ENCODE measurements at places on chromosomes 6 and 20.
A peak's percentile ranks its signal among the peaks of the same experiment; 100 is the strongest.

- DNase-seq: no peak
Observed at GRCh38 chr6:352896-353470, 38.6 kb upstream of the IRF4 start.

- DNase-seq: no peak
Observed at GRCh38 chr6:71489736-71490135, 201.1 kb downstream of the OGFRL1 start.

DNA sequence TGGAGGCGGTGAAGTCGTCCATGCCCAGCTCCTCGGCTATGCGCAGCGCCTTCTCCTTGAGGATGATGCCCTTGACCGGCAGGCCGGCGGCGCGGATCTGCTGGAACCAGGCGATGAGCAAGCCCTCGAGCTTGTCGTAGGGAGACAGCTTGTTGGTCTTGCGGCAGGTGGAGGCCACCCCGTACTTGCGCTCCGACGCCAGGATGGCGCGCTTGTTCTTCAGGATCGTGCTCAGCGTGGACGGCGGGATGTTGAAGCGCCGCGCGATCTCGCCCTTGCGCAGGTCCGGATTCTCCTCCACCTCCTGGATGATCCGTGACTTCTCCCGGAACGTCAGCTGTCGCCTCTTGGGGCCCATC, 435 bp downstream of the CENPB start:
- peak; percentile 58 for DNase-seq

DNA sequence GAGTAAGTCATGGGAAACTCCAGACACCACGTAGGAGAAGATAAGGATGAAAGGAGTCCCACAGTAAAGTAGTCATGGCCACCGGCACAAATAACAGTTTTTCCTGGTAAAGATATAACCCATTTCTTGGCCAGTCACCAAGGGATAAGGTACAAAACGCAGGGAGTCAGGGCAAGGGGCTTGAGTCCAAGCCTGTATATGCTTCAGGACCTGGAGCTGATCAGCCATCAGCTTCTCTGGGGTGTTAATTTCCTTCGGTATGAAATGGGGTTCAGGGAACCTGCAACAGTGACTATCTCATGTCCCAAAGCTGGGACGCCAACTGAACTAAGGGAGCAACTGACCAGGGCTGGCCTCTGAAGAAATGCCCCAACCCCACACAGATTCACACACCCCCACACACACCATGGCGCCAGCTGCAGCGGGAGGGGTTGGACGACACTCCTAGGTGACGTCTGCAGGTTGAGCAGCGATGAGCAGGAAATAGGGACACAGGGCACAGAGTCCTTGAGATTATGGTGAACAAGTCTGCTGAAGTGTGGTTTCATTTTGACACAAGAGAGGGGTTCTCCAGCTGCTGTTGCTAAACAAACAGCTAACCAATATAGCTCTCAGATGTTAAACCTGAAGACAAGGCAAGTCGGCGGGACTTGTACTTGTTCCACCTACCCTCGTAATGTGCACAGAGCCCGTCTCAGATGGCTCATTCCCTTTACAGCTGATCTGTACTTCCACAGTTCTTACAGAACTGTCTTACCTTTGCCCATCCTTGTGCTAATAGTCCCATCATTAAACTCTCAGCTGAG, 7.4 kb upstream of the ADTRP start:
- DNase-seq: no peak

GRCh38 chr20:10651227-10651990, 22.4 kb downstream of the JAG1 start:
- DNase-seq: no peak

- peak; percentile 16 for DNase-seq
Observed at GRCh38 chr20:17971300-17972013, 2.6 kb downstream of the MGME1 start.

GRCh38 chr6:157832250-157832967, 9.4 kb downstream of the SNX9 start:
- no peak for DNase-seq

DNA sequence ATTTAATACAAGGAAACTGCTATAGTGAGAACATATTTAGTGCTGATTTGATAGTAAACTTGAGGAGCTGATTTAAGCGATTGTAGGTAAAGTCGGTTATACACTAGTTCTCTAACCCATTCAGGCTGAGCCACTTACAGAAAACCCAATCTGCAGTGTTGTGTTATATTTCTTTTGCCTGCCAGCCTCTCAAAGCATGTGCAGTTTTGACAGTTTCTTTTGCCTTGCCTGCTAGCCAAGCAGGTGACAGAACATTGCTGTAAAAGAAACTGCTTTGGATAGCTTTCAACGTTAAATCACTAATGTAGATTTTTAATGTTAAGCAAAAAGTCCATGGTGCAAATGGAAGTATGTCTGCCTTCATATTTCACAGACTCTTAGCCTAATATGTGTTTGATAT, 982.9 kb downstream of the EYS start:
- no peak for DNase-seq

GRCh38 chr6:111664565-111665030, 58.9 kb upstream of the TRAF3IP2 start:
- no peak for DNase-seq

DNA sequence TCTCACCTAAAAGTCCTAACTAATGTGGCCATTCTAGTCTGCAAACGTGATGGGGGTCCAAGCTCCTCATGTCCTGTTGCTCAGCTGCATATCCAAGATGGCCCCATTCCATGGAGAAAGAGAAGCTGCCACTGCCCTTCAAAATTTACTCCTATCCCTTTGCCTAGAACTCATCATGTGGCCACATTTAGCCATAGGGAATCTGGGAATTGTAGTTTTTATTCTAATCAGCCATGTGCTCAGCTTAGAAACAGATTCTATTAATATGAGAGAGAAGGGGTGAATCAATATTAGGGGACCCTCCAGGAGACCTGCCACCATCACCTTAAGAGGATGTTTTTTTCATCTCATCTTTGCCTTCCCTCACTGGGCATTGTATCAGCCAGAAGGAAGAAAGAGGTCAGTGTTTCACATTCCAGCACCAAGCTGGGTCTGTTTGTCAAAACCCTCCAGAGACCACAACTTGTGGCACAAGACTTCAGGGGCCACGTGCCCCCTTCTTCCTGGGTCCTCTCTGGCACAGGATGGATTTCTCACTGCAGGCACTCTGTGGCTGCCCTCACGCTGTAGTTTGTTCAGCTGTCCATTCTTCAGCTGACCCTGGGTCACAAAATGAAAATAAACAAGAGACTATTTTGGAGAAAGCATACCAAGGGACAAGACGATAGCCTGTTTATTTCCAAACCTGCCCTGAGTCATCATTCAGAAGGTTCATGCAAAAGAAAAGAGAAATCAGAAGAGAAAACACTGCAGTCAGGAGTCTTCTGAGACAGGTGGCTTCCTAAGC, 172.0 kb downstream of the EYA2 start:
- DNase-seq: no peak

DNA sequence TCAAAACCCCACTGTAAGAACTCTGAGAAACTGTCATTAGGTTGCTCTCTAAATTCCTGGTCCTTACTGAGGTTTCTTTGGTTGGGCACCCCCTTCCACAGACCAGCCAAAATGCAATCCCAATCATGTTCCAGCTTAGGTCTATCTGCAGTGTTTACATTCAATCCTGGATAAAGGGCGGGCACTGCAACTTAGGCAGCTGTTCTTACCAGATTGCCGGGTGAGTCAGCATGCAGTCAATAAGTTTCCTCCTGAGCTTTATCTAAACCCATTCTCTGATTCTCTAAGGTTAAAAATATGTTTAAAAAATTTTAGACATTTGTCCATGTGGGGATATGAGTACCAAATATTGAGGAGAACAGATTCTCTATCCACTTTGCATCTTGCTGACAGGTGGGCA, 197.8 kb downstream of the HAO1 start:
- no peak for DNase-seq

DNA sequence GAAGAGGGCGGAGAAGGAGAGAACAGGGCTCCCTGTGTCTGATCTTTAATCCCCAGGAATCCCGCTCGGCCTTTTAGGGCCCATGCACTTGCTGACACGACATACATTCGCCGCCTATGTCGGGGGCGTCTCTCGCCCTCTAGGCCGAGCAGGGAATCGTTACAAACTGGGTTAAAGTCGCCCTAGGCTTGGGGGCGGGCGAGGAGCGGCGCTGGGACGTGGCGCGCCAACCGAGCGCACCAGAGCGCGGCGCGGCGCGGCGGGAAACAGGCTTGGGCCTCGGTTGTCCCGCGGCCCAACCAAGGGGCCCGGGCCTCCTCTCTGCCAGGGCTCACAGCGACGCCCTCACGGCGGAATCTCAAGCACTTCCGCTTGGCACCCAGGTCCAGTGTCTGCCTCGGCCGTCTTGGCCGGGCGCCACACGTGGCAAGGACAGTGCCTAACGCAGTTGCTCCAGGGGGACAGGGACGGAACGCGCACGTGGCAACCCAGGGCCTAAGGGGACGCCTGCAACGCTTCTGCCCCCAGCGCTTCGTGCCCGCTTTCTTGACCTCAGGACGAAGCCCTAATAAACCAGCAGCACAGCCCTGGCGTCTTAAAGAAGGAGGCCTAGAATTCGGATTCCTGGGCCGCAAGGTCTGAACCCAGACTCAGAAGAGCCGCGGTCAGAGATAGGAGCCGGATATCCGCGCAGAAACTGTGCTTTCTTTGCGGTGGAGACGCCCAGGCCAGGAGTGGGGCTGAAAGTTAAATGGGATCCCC, 71.5 kb downstream of the NCR2 start:
- DNase-seq: no peak

DNA sequence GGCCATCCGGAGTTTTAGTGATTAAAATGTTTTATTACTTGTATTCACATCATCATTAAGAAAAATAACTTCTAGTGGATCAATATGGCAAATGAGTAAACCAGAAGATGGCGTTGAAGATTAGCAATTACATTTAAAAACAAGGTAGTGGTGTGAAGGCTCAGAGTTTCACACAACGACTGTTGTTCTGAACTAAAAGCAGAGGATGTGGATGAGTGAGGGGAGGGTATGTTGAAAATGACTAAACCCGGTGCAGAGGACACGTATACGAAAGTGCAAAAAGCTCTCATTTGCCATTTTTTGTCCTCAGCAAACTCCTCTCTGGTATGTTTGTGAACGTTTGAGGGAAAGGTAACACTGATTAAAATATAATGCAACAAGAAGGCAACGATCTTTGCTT, 1.9 kb upstream of the IRF4 start:
- DNase-seq: no peak

GRCh38 chr6:69155467-69155866, 520.4 kb downstream of the ADGRB3 start:
- no peak for DNase-seq

DNA sequence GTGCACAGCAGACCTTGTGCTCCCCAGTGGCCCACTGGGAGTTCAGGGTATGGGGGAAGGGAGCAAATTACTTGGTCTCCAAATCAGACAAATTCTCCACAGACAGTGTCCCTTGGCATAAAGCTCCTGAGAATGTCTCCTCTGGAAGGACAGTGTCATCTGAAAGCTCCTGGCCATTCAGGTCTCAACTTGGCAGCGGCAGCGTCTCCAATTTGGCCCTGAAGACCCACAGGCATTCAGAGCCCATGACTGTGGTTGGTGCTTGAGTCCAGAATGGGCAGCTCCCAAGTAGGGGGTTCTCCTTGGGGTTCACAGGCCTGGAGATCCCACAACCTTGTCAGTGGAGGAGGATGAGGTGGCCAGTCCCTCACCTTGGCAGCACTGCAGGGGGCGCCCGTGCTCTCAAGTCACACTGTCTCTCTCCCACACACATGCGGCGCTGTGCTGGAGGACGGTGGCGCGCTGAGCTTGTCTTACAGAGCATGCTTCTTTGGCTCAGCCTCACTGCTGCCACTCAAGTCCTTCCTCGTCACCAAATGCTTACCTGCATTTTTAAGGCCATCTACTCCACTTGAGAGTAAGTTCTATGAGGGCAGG, 20.7 kb downstream of the DYNLRB1 start:
- DNase-seq: no peak

GRCh38 chr6:134063121-134063965, 10.9 kb upstream of the SLC2A12 start:
- peak; percentile 26 for DNase-seq

DNA sequence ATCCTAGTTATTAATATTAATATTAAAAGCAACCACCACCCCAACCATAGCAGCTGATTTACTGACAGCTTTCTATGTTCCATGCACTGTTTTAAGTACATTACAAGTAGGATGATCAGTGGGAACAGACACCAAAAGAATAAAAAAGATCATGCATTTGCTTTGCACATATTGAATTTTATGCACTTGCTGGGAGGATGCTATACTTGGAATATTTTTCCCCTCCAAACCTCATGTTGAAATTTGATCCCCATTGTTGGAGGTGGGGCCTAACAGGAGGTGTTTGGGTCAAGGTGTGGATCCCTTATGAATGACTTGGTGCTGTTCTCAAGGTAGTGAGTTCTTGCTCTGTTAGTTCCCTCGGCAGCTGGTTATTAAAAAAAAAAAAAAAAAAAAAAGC, 178.9 kb upstream of the MYLIP start:
- no peak for DNase-seq

- no peak for DNase-seq
Observed at GRCh38 chr6:29976588-29977424, 34.5 kb downstream of the HLA-A start.

GRCh38 chr6:158972241-158973233, 27.5 kb downstream of the RSPH3 start:
- DNase-seq: peak; percentile 27

DNA sequence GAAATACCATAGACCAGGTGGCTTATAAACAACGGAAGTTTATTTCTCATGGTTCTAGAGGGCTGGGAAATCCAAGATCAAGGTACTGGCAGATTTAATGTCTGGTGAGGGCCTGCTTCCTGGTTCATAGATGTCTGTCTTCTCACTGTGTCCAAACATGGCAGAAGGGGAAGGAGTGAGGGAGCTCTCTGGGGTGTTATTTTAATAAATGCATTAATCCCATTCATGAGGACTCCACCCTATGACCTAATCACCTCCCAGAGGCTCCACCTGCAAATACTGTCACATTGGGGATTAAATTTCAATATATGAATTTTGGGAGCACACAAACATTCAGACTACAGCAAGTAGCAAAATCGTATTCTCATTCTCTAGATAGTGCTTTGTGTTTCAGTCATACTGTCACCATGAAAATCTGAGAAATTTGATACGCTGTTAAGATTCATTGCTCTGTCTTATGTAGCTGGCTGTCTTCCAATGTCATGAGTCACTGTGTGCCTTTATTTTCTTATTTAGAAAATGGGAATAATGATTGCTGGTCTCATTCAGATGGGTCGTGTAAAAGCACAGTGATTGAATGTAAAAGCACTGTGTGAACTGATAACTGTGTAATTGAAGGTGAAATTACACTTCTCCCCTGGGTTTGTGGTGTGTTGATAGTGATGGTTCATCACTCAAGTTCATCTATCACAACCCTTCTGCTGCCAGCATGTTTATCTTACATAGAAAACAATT, 8.9 kb upstream of the ERVFRD-1 start:
- peak; percentile 37 for DNase-seq

All from NCI-H446 (cell line).